ENCODE measurements at places on chromosomes 7 and 10. TPM values are rescaled to one million over a fixed set of nuclear protein-coding genes. Genes with fewer than 3 reads are reported as not detected.
A peak's percentile ranks its signal among the peaks of the same experiment; 100 is the strongest.

TMEM213 gene
- not detected for polyA plus RNA-seq

GALNT17 gene
- polyA plus RNA-seq, result not detected

PRPS1L1 gene
- not detected for polyA plus RNA-seq

- DNase-seq, result peak; percentile 11
Observed at GRCh38 chr7:18700147-18700546, 204.6 kb downstream of the HDAC9 start.
